Activated CD4-positive, alpha-beta T cell treated with anti-CD3 and anti-CD28 coated beads for 24 hours (primary cell): ENCODE measurements at places on chromosomes 11 and 22.

- no peak for DNase-seq
Observed at GRCh38 chr11:1691878-1692707, 4.9 kb upstream of the KRTAP5-6 start.

DNA sequence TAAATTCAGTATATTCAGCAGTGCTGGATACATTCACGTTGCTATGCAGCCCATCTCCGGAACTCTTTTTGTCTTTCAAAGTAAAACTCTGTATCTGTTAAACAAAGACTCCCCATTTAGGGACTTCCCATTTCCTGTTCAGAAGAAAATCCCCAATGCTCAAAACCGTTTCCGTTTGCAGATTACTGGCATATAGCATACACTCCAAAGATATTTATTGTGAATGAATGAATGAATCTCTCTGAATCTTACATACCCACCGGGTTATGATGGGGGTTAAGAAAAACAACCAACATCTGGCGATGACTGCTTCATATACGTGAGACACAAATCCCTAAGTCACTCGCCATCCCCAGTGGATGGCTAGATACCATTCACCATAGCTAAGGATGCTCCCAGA is 1.6 kb downstream of the THY1 start:
- DNase-seq = no peak

DNA sequence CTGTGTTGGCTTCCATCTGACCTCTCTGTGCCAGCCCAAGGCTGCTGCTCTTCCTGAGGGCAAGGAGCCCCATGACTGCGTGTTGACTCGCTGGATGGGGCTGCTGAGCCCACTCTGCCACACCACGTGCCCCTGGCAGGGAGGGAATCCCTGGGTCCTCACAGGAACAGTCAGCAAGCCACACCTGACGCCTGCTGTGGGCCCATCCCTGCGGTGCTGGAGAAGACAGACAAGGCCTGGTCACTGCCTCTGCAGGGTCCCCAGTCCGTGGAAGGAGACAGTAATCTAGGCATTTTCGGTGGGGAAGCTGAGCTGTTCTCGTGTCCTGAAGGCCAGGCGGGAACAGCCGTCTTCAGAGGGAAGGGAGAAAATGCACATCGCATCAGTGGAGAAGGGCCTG is 10.6 kb upstream of the PPP6R3 start:
- no peak for DNase-seq

GRCh38 chr22:28750471-28750881 is 8.6 kb downstream of the HSCB start:
- DNase-seq = no peak

DNA sequence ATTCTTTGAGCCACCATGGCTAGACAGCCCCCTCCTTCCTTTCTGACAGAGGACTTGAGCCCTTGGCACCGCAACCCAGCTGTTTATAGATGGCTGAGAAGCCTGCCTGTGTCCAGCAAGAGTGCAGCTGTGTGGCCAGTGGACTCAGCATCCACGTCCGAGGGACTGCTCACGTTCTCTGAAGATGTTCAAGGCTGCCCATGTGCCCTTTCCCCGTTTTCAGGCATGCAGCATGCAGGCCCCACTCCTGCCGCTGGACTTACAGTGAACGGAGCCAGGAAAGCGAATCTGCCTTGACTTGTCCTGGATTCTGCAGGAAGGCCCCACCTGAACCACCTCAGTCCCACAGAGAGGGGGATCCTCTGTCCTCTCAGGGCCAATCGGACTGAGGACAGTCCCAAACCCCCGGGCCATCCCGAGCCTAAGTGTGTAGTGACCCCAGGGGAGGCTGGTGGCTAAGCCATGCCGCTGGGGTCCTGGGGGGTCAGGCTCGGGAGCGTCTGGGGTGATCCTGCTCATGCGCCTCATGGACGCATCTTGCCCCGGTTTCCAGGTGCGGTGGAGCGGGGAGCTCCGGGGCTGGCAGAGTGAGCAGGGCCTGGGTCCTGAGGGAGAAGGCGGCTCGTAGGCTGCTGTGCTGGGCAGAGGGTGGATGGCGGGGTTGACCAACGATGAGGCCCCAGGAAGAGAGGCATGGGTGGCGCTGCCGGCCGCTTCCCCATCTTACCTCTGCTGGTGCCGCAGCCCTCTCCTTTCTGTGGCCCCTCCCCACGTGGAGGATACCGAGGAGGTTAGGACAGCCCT is 170.7 kb downstream of the CTTN start:
- DNase-seq = no peak

DNA sequence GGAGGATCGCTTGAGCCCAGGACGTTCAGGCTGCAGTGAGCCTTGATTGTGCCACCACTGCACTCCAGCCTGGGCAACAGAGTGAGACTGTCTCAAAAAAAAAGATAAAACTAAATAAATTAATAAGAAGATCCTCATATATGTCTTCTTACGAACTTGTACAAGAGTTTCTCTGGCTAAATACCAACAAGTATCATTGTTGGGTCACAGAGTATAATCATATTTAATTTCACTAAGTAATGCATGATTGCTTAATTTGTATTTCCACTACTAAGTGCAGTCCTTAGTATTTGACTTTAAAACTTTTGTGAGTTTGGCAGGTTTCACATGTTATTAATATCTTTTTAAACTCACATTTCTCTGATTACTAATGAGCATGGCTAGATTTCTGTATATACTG is 60.9 kb downstream of the PACS1 start:
- no peak for DNase-seq

- no peak for DNase-seq
Observed at GRCh38 chr11:128632141-128632791, 44.9 kb upstream of the ETS1 start.

GRCh38 chr22:42281284-42281683 is 10.8 kb upstream of the TCF20 start:
- no peak for DNase-seq

GRCh38 chr22:24068717-24069297 is 57.7 kb downstream of the CABIN1 start:
- DNase-seq = no peak

DNA sequence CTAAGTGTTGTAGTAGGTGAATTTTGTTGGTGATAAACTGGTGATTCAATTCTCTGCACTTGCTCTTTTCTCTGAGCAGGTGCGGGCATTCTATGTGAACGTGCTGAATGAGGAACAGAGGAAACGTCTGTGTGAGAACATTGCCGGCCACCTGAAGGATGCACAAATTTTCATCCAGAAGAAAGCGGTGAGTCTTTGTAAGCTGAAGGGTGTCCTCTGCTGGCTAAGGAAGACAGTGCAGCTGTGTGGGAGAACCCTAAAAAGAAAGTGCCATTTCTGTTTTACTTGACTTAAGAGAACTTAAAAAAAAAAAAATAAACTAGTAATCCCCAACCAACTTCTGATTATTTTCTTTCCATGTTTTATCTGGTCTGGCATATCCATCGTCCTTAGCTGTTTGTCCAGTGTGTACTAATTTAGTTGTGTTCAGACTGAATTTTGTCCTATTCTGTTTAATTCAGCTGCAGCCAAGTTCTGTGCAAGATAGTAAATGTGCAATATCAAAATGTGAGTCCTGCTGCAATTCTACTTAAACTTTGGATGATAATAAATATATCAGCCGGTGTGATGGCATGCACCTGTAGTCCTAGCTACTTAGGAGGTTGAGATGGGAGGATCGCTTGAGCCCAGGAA is 29.6 kb downstream of the CAT start:
- peak; percentile 15 for DNase-seq

GRCh38 chr11:133545199-133545803 is 13.0 kb upstream of the OPCML start:
- no peak for DNase-seq

- no peak for DNase-seq
Observed at GRCh38 chr11:14409891-14410290, 50.9 kb upstream of the RRAS2 start.

DNA sequence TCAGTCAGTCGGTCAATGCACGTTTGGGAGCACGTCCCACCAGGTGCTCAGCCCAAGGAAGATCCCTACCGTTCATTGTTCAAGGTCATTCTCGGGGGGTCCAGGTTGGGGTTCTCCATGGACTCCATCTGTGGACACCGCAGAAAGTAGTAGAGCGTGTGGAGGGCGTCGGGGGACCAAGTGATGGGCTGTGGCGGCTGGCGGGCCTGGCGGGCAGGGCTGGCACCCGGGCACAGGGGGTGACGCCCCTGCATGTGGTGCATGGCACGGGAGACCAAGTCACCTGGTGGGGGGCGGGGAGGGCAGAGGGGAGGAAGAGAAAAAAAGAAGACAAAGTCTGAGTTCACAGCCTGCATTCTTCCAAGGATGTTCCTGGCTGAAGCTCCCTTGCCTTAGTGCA is 91.8 kb downstream of the NAT10 start:
- DNase-seq = no peak

GRCh38 chr22:21445437-21446127 is 21.6 kb upstream of the TMEM191C start:
- DNase-seq = no peak

- DNase-seq = no peak
Observed at GRCh38 chr11:84128840-84129239, 842.7 kb upstream of the CCDC90B start.

DNA sequence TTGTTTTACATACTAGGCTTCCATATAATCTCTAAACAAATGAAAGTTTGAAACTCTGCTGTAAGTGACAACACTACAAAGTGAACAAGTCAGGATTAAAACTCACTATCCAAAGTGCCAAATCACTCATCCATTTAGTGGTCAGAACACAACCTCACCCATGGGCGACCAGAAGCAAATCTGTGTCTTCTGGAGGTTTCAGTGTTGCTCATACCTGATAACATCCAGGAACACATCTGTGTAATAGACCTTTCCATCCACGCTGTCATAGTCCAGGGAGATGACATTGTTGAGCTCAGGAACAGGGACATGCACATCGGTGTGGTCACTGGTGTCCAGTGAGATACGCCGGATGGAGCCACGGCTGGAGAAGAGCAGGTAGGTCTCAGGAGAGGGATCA is 28.5 kb upstream of the CKAP5 start:
- DNase-seq = no peak

DNA sequence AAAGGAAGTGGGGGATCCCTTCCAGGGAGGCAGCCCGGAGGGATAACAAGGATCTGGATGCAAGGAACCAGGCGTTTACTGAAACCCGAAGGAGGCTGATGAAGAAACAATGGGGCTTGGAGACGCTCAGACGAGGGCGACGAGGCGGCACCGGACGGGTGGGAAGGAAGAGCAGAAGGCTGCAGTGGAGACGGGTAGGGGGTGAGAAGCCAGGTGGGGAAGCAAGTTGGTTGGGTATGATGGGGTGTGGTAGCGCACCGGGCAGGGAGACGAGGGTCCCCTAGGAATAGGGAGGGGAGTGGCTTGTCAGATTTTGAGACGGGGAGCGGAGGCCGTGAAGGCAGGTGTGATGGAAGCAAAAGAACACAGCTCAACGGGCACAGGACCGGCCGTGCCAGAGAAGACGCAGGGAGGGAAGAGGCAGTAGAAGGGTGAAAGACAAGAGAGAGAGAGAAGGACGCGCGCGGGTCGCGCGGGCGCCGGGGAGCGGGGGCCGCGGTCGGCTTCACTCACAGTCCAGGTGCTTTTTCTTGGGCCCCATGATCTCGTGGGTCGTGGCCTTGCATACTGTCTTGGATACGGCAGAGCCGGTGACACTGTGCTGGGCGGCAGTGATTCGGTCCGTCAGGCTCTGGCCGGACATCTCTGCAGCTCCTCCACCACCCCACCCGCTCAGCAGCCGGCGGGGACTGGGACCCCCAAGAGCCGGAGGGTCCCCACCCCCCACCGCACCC is 579 bp downstream of the PICALM start:
- DNase-seq = no peak

GRCh38 chr11:118311518-118311917 is 7.0 kb downstream of the CD3E start:
- no peak for DNase-seq

DNA sequence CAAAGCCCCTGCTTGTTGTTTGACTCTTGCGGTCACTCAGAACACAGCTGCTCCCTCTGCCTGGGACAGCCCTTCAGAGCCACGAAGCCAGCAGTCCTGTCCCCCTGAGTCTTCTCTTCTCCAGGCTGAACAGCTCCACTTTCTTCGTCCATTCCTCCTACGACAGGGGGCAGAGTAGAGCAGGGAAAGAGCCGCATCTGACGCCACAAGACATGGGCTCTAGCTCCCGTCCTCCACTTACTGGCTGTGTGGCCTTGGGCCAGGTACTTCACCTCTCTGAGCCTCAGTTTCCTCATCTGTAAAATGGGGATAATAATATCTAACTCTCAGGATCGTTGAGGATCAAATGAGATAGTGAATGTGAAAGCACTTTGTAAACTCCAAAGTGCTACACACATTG is 29.9 kb downstream of the CHRDL2 start:
- no peak for DNase-seq

DNA sequence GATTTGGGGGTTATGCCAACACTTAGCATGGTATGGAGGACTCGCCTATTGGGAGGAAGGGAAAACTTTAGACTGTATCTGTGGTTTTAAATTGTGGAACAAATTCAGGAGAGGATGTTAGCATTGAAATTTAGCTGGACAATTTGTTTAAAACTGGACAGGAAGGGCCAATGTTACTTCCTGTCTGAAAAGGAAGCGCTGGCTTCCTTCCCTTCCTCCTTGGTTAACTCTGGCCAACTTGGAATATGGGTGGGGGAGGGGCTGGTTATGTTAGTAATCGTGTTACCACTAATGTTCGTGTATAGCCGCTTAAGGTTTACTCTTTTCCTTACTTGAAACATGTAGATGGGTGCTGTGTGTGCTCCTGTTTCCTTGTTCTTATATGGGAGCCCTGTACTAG is 13.9 kb downstream of the CTNND1 start:
- DNase-seq = no peak

- no peak for DNase-seq
Observed at GRCh38 chr11:69385144-69385820, 91.3 kb downstream of the MYEOV start.

- DNase-seq = no peak
Observed at GRCh38 chr11:36326524-36327419, 30.7 kb downstream of the PRR5L start.

DNA sequence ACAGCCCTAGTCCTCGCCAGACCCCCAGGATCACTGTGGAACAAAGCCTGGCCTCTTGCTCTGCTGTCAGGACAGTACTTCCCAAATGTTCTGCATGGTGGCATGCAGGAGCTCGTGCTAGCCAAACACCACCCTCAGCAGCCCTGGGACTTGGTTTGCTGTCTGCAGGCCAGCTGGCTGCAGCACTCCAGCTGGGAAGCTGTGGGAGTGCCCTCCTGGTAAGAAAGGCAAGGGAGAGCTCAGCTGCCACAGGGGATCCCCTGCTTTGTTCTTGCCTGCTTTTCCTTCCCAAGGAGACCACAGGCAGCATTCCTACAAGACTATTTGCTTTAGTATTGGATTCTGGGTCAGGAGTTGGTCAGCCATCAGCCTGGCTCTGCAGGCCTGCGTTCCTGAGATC is 27.9 kb downstream of the TCIRG1 start:
- DNase-seq = no peak

GRCh38 chr22:36227396-36227795 is 11.9 kb downstream of the APOL2 start:
- DNase-seq = no peak

DNA sequence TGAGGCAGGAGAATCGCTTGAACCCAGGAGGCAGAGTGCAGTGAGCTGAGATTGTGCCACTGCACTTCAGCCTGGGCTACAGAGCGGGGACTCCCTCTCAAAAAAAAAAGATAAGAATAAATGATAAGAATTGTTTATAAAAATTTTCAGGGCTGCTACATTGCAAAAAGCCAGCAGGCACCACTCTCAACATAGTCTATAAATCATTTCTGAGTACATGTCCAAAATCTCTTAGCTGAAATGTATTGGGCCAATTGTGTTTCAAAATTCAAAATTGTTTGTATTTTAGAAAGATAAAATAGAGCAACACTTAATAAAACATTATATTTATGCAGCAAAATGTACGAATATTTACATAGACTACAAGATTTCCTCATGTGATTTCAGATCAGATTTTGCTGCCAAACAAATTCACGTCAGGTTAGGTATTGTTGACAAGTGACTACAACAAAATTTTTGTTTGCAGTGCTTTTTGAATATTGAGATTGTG is 13.9 kb downstream of the PGR start:
- no peak for DNase-seq
